ENCODE measurements at places on chromosomes 7 and 10.

- DNase-seq, result no peak
Observed at GRCh38 chr7:124459101-124460055, 306.2 kb downstream of the GPR37 start.

DNA sequence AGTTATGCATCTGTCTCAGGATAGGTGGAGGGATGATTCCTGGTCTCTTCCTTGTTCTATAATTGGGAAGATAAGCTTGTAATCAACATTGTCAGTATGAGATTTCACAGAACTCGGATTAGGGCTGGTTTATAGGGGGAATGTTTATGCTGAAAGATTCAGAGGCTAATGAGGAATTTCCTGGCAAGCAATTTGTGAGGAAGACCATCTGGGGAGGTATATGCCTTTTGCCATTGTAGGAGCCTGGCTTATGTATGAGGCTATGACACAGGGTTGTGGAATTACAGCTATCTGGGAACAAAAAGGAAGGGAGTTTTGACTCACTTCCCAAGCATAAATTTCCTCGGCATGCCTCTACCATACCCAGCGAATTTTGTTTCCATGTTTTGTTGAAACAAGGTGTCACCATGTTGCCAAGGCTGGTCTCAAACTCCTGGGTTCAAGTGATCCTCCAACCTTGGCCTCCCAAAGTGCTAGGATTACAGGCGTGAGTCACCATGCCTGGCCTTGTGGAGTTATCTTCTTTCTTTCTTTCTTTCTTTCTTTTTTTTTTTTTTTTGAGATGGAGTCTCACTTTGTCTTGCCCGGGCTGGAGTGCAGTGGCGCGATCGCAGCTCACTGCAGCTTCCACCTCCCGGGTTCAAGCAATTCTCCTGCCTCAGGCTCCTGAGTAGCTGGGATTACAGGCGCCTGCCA, 1.6 kb upstream of the COPS6 start:
- no peak for DNase-seq

DNA sequence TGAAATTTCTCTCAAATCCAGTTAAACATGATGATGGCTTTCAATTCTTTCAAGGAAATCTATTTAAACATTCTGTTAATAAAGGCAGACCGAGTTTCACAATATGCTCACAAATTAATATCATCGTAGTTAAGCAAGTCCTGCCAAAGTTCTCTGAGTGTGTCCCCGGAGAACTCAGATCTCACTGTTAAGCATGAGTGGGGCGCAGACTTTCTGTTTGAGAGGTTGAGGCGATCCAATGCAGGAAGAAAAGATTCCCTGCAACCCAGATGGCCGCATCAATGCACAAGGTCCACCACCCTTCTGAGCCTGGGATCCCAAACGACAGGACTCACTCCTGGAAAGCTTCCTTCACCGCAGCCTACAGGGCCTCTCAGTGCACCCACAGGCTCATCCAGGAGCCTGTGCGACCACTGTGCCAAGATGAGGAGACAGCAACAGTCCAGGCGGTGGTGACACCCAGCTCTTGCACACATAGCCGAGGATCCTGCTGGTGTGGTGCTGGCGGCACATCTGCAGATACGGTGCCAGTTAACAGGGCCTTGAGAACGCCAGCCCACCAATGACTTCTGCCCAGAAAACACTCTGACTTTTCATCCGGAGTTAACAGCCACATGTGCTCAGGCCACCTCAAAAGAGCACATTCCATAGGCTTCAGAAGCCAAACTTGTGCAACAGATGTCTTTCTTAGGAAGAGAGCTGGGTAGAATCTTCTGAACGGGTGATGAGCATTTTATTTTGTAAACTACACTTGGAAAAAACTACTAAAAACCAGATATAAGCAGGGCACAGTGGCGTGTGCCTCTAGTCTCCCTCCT, 102.1 kb downstream of the ZRANB1 start:
- DNase-seq, result no peak

- no peak for DNase-seq
Observed at GRCh38 chr7:26964156-26964808, 99.9 kb upstream of the SKAP2 start.

- DNase-seq, result no peak
Observed at GRCh38 chr7:135970682-135971365, 6.3 kb downstream of the MTPN start.

DNA sequence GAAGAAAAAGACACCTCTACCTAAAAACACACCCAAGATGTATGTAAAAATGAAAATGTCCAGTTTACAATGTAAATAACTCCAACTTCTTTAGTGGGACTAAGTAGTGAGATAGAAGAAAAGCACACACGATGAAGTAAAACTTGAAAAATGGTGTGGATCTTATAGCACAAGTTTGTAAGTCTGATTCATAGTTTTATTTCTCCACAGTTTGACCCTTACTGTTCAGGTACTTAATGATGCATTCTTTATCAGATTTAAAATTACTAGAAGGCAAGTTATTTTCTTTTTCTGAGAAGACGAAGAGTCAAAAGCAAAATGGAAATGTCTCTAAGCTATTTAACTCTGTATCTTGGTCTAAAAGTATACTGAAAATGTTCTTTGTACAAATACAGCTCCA, 6.1 kb downstream of the NAMPT start:
- no peak for DNase-seq

- DNase-seq, result no peak
Observed at GRCh38 chr10:16915300-16915699, 98.1 kb upstream of the RSU1 start.

DNA sequence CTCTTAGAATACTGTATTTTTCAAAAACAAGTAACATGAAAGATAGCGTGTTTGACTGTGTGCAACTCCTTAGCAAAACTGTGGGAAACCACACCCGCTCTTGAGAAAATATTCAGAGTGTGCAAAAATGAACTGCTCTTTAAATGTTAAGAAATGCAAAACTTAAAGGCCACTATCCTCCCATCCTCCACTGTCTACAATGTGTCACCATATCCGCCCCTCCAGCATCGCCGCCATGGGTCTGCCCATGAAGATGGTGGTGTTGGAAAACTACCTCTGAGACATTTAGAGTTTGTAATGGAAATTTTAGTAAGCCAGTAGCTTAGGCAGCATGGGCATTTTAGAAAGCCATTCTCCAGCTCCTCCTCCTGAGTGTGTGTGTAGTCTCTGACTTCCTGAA, 20.1 kb upstream of the NMT2 start:
- DNase-seq, result no peak

DNA sequence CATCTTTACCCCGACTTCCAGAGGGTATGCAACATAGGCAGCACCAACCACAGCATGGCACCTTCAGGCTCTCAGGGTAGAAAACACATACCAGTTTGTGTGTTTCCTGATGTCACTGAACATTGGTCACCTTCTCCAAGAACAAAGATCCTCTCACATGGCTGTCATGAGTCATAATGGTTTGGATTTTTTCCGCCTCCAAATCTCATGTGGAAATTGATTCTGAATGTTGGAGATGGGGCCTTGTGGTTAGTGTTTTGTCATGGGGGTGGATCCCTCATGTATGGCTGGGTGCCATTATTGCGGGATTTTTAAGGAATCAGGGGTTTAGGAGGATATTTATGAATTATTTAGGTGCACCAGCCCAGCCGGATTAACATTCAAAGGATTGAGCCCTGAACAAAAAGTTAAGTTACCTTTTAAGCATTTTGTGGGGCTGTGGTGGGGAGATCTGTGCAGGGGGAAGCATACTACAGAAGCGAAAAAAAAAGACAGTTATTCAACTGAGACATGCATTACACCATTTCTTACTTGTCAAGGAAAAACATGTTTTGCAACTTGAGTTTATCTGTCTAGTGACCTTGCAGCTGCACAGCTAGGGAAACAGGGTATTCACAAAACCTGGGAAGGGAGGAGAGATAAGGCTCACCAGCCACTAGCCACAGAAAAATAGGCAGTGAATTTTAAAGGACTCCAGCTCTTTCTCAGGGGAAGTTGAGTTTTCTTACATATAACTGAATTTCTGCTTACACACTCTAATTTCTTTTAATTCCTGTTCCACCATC, 774.1 kb upstream of the AUTS2 start:
- no peak for DNase-seq

All from NCI-H1694 (cell line).